ACHN (cell line): ENCODE measurements at places on chromosomes 4 and X.
A peak's percentile ranks its signal among the peaks of the same experiment; 100 is the strongest.

DNA sequence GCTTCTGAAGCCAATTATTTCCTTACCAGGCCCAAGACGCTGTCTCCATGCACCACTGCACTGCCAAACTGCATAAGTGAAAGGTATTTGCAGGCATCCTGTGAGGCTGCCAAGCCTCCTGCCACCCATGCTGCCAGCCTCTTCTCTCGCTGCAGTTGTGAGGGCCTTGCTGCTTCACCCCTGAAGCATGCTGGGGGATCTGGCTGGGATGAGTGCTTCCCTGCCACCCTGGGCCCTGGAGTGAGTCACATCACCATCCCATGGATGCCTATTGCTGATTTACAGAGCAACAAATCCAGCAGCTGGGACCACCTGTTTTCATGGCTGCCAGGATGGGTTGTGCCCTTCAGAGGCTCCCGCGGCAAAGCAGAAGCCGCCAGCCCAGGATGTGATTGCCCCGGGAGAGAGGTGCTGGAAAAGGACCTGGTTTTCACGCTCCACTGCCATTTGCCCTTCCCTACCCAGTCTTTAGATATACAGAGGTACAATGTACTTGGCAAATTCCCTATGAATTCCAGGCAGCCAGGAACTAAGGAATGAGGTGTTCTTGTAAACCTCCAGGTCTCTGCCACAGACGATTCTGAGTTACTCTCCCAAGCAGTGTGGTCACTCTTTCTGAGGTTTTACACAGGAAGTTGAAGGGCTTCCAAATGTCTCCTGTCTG lies 41.5 kb upstream of the PTCHD1 start:
- peak; percentile 85 for DNase-seq

- peak; percentile 49 for DNase-seq
These were observed 40.0 kb downstream of the TXK start for GRCh38 chr4:48093991-48094416.

- no peak for DNase-seq
These were observed 3.5 kb downstream of the JAKMIP1 start for GRCh38 chr4:6196871-6197270.

- no peak for DNase-seq
These were observed 19.6 kb downstream of the NKX3-2 start for GRCh38 chr4:13524504-13525243.

GRCh38 chr4:166924424-166924823 lies 309.9 kb downstream of the SPOCK3 start:
- no peak for DNase-seq

DNA sequence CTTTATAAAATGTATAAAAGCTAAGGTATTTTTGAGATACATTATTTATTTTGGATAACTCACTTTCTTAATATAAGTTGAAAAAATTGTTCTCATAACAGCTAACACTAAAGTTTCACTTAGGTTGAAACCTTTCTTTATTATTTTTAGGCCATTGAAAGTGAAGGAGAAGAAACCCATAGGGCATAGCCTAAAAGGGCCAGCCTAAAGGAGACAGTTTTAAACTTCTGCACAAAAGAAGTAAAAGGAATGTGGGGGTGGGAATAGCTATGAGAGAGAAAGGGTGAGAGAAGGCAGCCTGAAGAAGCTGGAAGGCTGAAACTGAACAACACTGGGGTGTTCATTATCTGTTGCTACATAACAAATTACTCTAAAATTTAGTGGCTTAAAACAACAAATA lies 57.6 kb upstream of the RAPGEF2 start:
- DNase-seq, result no peak

DNA sequence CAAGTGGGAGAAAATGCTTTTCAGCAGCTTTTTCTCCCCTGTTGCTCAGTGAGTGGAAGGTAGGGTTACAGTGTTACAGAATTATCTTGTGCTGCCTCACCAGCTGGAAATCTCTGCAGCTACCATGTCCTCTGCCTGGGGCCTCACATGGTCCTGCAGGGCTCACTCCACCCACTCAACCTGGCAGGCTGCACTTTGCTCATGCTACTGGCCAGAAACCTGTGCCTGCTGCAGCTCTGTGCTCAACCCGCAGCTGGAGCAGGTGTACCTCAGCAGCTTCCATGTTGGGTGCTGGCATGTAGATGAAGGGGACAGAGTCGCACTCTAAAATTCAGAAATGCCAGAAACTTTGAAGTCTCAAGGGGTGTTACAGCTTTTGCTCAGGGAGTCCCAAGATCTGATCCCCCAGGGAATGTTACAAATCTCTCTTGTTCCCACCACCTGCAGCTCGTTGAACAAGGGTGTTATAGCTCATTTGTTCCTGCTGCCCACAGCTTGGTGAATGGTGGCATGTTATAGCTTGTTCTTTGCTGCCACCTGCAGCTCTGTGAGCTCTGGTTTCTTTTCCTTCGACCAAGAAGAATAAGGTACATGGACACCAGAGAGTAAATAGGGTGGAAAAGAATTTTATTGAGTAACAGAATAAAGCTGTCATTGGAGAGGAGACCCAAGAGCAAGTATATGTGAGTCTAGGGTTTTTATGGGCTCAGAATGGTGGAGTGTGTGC lies 845.8 kb downstream of the TECRL start:
- DNase-seq, result no peak
